ENCODE measurements at places on chromosomes 12 and 14.

DNA sequence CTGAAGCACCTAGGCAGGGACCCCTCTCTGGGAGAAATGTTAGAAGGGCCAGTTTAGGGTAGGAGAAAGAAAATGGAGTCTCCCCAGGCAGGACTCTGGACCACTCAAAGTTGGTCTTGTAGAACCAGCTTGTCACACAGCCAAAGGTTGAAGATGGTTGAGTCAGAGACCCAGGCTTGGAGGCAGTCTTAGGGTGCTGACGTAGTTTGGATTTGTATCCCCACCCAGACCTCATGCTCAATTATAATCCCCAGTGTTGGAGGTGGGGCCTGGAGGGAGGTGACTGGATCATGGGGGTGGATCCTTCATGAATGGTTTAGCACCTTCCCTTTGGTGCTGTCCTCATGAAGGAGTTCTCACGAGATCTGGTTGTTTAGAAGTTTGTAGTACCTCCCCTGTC, 121.2 kb downstream of the CRACR2A start:
- DNase-seq, result no peak

DNA sequence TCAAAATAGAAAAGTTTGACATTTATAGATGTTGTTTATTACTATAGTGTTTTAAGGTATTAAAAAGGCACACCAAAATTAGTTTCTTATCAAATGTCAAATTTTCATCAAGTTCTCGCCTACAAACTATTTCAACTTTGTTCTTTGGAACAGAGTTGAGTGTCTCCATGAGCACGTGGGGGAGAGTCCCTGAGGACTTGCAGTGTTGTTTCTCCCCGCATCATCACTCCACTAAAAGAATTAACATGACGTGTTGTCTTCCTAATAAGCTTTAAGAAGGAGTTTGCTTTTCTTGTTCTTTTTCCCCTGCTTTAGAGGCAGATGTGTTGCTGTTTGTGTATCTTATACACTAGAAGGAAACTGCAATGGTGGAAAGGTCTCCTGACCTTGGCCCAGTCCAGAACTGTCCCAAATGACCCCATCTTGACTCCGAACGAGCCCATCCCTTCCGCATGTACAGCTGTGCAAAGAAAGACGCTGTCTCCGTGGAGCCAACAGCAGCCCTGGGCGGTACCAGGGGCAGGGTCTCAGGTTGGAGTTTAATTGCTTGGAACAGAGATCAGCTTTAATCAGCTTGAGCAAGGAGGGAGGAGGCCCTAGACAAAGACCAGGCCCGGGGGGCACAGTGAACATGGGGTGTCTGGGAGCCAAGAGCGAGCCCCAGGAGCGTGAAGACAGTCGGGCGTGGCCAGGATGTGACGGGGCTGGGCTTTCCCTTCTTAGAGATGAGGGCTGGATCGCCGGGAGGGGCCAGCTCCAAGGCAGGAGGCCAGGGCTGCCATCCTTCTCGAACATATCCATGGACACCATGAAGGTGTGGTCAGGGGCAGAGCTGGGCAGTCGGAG, 215.4 kb upstream of the RTL1 start:
- DNase-seq, result no peak

- DNase-seq, result no peak
Measured at GRCh38 chr14:99158150-99158549, 113.8 kb downstream of the BCL11B start.

- DNase-seq, result no peak
Measured at GRCh38 chr14:59254146-59254910, 65.9 kb downstream of the DAAM1 start.

All from stimulated activated CD8-positive, alpha-beta memory T cell treated with anti-CD3 and anti-CD28 coated beads, Interleukin-4, amount 100 ng/mL, for 1 hour (primary cell).